ENCODE measurements at places on chromosomes 7 and 10. TPM values are rescaled to one million over a fixed set of nuclear protein-coding genes. Genes with fewer than 3 reads are reported as not detected.

CRPPA gene
- polyA plus RNA-seq, result 0.12 TPM

NPM3 gene
- polyA plus RNA-seq, result 3.1 TPM

TLX1 gene
- not detected for polyA plus RNA-seq

CAPZA2 gene
- polyA plus RNA-seq, result 267 TPM

SPDYE16 gene
- 0.09 TPM for polyA plus RNA-seq

VWDE gene
- polyA plus RNA-seq, result not detected

SP4 gene
- polyA plus RNA-seq, result 14.9 TPM

ZNF804B gene
- polyA plus RNA-seq, result not detected

MORN4 gene
- 1.5 TPM for polyA plus RNA-seq

ACSL5 gene
- 84.4 TPM for polyA plus RNA-seq

SFMBT2 gene
- polyA plus RNA-seq, result 1.6 TPM

RSPH10B gene
- not detected for polyA plus RNA-seq

C10orf71 gene
- not detected for polyA plus RNA-seq

ADAM12 gene
- polyA plus RNA-seq, result 1.9 TPM

NKX6-2 gene
- not detected for polyA plus RNA-seq

PTN gene
- 0.15 TPM for polyA plus RNA-seq
